ENCODE measurements at places on chromosomes 4 and X.
A peak's percentile ranks its signal among the peaks of the same experiment; 100 is the strongest.

DNA sequence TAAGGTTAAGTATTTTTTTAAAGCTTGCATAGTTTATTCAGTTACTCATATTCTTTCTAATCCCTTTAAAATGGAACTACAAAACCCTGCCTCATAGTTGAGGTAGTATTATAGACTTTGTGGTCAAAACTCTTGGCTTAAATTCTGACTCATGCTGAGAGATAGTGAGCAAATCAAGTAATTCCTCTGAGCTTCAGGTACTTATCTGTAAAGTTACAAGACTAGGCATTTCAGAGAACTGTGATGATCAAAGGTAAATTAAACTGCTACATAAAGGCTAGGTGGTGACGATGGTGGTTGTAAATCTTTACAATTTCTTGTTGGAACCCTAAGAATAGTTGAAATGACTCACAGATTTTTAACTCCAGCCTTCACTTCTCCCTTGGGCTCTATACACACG is 3.2 kb upstream of the CLOCK start:
- no peak for DNase-seq

GRCh38 chrX:1534301-1535168 is 2.5 kb downstream of the P2RY8 start:
- peak; percentile 60 for DNase-seq

- DNase-seq = peak; percentile 90
Observed at GRCh38 chr4:110620691-110621327, 2.1 kb downstream of the PITX2 start.

GRCh38 chr4:169099771-169100180 is 89.7 kb upstream of the CBR4 start:
- DNase-seq = no peak

DNA sequence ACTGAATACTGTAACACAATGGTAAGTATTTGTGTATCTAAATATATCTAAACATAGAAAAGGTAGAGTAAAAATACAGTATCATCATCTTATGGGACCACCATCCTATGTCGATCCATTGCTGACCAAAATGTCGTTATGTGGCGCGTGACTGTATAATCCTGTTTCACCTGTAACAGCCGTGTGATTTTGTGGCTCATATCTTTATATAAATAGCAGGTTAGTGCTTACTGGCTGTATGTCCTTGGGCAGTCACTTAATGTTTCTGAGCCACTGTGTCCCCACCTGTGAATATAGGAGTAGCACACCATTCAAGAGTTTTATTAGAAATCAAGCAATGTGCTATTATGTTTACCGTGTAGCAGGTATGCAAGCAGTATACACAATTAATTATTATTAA is 226.2 kb upstream of the FAT1 start:
- DNase-seq = no peak

DNA sequence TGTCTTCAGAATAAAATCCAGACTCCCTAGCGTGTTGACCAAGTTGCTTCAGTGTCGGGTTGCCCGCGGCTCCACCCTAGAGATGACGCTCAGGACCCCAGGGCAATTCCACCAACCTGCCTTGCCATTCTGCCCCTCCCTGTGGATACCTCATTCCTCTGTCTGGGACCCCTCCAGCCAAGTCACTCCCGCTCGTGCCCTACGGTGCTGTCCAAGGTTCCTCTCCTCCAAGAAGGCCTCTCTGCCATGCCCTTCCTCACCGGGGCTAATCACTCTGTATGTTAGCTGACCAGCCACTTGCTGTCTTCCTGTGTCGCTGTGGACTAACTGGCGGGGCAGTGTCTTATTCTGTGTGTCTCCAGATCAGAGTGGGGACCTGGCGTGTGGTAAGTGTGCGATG is 46.6 kb downstream of the TENM3 start:
- DNase-seq = no peak

DNA sequence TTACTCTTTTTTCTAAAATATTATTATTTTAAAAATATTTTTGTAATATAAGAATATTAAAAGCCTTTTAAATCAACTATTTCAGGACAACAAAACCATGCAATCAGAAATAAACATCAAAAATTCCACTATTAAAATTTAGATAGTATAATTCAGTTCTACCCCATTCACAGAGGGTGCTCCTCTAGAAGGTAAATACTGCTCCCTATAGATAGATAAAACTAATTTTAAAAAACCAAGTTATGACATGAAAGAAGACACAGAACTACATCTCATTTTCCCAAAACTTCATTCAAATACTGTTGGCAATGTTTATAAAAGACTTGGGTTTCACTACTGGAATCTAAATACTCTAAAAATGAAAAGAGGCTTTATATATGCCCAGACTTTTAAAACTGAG is 219.3 kb downstream of the SPOCK3 start:
- no peak for DNase-seq

DNA sequence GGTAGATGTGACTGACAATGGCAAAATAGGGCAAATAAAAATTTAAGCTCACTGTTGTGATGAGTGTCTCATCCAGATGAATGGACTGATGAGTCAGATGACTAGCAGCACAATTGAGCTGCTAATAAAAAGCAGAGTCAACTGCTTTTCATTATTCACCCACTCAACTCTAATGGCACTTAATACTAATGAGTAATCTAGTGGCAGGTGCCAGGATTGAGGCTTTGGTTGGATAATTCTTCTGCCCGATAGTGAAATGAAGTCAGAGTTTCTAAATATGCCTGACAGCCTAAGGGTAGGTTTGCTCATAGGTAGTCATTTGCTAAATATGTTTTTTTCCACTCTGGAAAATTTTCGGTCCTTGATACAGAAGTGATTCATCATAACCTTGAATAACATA is 10.4 kb downstream of the OGT start:
- DNase-seq = no peak

GRCh38 chr4:89294573-89295269 is 12.9 kb downstream of the GPRIN3 start:
- no peak for DNase-seq

DNA sequence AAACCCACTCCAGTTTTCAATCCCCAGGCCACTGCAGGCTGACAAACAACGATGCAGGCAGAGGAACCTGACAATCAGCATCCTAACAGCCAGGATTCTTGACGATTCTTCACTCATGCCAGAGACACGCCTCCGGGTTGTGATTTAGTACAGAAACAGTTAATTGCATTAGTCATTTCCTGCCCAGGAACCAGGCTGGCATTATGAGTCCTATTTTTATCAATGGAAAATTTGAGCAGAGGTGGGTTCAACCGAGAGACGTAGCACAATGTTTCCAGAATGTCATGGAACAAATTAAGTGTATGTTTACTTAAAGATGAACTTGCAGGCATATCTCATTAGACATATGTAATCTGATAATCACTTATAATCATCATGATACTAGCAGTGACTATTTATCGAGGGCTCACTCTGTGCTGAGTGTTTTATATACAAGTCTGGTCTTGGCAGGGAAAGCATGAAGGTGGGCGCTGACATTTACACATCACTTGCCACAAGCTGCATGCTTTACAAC is 159.7 kb downstream of the NSUN7 start:
- DNase-seq = no peak

DNA sequence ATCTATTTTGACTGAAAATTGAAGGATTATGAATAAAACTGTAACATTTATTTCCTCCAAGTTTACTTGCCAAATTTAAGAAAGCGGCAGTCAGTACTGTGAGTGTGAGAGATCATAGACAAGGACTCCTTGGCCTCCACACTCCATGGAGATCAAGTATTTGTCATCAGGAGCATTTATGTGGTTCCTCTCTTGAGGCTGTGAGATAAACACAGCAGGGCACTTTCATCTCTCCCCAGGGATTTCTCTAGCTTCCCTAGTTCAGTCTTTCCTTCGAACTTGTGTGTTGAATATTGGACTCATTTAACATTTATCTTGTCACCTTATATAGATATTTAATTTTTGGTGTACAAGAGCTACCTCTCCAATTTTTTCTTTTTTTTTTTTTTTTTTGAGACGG is 40.8 kb downstream of the PDE5A start:
- no peak for DNase-seq

DNA sequence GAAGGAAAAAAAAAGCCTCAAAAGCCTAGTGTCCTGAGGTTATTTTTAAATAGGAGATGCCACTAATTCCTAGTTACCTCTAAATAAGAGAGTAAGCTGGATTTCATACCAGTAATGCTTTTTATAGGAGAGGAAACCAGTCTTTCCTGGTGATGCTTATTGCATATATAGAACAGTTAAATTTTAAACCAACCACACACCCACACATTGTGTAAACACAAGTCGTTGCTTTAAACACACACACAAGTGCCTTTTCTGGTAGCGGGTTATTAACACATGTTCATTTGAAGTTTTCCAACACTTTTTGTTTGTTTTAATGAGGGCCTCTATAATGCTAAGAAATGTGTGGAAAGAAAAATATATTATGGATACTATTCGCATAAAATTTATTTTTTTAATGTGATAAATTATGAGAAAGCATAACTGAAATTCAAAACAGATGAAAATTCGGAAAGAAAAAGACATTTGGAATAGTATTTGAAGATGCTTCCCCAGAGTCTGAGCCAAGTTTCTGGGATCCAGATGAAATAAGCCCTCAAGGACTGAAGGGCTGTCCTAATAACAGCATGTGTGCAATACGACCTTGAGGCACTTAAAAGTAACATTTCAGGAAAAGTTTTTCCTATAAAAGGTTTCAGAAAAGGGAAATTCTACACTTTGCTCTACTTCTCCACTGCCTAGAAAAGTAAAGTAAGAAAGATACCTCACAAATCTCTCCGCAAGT is 2.0 kb downstream of the ANTXR2 start:
- no peak for DNase-seq

GRCh38 chr4:15707363-15707715 is 4.5 kb downstream of the BST1 start:
- no peak for DNase-seq

DNA sequence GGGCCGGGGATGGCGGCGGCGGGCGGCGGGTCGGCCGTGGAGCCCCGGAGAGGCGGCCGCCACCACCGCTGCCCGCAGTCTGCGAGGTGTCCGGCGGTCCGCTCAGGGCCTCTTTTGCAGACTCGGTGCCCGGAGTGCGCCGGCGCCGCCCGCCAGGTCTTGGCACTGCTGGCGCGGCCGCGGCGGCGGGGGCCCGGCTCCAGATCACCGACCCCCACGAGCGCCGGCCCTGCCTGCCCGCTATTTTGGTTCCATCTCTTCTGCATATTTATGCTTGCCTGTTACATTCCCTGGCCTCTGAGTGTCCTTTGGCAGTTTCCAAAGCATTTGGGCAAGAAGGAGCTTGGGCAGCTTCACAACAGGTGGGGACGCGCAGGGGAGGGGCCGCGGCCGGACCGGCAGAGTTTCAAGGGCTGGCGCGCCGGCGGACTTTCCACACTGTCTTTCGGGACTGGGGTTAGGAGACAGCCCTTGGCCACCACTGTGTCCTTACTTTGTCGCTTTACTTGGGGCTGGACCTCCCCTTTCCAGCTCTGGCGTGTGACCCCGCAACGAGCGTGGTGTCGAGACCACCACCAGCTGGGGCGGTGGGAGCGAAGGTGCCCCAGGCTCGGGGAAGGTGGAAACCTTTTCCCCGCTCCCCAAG is 668 bp upstream of the TAPT1 start:
- DNase-seq = peak; percentile 74

GRCh38 chr4:77097611-77098010 is 21.8 kb upstream of the CCNI start:
- DNase-seq = no peak

GRCh38 chr4:78644744-78645330 is 93.3 kb downstream of the ANXA3 start:
- no peak for DNase-seq

DNA sequence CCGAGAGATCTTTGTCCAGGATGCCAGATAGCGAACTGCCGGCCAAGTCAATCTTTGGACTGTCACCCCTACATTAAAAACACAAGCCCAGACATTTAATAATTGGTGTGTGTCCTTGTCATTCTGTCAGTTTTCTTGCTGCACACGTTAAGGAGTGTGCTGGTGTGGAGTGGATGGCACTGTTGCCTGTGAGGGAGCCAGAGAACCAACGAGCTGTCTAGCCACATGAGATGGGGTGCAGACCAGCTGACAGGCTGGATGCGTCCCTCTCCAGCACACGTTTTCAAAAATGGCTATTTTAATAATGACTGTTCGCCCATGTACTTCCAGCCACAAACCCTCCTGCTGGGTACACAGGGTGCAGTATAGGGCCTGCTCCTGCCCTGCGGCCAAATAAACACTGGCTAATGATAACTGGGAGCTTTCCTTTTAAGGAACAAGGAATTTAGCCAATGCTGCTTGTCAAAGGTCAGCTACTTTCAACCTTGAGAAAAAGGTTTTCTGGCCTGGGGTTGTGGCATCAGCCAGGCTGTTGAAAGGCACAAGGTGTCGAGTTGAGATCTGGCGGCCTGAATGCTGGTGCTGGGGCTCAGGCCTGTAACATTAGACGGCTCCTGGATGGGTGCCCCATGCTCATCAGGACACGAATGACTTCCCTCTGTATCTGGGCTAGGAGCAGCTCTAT is 54.0 kb upstream of the MAP3K15 start:
- DNase-seq = no peak

DNA sequence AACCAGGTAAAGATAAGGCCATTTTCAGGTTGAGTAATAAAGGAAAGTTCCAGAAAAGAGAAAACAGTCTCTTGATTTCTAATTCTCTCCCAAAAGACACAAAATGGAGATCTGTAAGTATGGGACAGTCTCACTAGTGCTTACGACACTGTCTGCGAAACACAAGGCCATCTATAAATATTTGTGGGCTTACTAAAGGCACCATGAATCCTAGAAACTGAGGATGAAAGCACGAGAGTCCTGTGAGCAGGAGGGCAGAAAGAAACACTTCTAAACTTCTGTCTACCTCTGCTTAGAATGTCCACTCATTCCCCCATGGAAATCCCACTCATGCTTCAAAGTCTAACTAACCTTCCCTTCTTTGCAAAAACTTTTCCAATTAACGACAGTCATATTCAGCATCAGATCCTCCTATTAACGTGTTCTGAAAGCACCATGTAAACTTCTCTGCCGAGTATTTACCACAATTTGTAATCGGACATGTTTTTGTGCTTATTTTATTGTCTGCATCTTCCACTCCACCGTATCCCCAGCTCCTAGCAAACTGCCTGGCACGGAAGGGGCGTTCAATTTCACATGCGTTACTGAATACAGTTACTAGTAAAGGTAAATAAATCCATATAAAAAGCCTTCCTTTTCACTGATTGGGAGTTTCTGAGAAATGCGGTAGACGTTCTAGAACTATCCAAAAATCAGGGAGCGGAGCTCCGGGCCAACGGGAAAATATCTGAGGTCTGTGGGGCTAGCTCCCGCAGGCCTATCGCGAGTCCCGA is 665 bp downstream of the PSMD10 start:
- DNase-seq = no peak

GRCh38 chrX:3428792-3429191 is 82.3 kb upstream of the MXRA5 start:
- no peak for DNase-seq

GRCh38 chrX:117834076-117834475 is 282.5 kb downstream of the KLHL13 start:
- DNase-seq = no peak

- no peak for DNase-seq
Observed at GRCh38 chr4:136319789-136320464, 1212.4 kb downstream of the PCDH18 start.

- no peak for DNase-seq
Observed at GRCh38 chr4:20809812-20810211, 109.6 kb downstream of the PACRGL start.

- no peak for DNase-seq
Observed at GRCh38 chr4:95898226-95898625, 58.3 kb downstream of the PDHA2 start.

Data from ecto neural progenitor cell (in vitro differentiated cells).